Activated CD4-positive, CD25-positive, alpha-beta regulatory T cell (primary cell): ENCODE measurements at places on chromosomes 4 and X.

- DNase-seq, result no peak
Observed at GRCh38 chrX:10538831-10539230, 81.6 kb downstream of the MID1 start.

DNA sequence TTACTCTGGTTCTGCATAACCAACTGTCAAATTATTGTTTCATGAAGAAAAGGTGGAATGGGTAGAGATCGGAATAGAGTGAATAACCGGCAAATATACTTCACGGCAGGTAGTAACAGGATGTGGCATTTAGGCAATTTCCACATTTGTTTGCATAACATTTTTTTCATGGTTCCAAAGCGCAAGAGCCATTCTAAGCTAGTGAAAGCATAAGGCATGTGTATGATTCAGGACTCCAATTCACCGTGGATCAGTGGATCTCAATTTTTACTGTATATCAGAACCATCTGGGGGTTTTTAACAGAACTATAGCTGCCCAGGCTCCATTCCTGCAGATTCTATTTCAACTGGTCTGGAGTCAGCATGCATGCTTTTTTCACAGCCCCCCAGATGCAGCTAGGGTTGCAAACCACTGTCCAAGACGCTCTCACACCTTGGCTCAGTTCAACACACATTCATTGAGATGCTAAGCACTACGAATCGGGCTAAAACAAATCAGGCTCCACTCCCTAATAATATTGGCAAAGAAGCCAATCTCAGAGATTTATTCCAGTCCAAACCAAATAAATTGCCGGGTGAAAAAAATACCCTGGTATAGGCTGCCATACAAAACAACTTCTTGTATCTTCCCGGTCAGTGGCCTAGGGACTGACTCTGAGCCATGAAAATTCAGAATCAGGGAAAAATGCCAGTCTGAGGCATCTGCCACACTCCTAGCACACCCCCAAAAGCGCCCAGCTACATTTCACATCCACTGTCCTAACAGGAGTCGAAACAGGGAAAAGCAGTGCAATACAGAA, 30.0 kb downstream of the AFAP1 start:
- no peak for DNase-seq

GRCh38 chrX:152817078-152817764, 13.3 kb downstream of the CETN2 start:
- no peak for DNase-seq

DNA sequence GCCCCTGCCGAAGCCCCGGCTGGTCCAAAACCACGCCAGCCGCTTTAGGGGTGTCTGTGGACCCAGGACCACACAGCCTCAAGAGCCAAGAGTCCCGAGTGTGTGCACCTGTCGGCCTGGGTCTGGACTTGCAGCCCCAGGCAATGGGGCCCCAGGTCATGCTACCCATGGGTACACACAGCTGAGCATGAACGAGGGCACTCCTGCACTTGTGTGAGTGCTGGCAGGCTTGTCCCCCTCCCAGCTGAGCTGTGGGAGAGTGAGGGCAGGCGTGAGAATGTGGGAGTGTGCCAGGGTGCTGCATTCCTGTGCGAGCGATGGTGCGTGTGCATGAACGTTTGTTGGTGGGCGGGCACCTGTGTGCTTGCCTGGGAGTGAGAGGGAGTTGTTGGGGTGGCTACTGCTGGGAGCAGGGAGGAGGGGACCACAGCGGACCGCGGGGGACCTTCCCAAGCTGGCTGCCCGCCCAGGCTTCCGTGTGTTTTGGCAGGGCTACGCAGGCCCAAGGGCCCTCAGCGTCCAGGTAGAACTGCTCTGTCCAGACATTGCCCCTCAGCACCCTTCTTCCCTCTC, 30.8 kb downstream of the BLOC1S4 start:
- DNase-seq, result no peak

- DNase-seq, result no peak
Observed at GRCh38 chrX:68697465-68698125, 50.1 kb downstream of the STARD8 start.

DNA sequence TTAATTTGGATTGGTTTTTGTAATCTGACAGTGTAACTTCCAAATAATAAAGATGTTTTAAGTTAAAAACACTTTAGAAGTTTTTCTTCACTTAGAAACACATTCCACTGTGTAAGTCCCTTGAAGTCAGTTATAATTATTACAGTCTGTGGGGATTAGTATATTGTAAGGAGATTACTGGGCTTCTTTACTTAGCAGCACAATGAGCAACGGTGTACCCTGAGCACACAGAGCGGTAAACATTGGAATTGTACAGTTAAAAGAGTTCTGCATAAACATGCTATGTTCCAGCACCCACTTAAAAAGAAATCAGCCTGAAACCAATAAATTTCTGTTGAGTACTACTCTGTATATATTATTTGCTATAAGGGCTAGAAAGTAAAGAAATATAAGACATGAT, 44.3 kb downstream of the CCSER1 start:
- no peak for DNase-seq

DNA sequence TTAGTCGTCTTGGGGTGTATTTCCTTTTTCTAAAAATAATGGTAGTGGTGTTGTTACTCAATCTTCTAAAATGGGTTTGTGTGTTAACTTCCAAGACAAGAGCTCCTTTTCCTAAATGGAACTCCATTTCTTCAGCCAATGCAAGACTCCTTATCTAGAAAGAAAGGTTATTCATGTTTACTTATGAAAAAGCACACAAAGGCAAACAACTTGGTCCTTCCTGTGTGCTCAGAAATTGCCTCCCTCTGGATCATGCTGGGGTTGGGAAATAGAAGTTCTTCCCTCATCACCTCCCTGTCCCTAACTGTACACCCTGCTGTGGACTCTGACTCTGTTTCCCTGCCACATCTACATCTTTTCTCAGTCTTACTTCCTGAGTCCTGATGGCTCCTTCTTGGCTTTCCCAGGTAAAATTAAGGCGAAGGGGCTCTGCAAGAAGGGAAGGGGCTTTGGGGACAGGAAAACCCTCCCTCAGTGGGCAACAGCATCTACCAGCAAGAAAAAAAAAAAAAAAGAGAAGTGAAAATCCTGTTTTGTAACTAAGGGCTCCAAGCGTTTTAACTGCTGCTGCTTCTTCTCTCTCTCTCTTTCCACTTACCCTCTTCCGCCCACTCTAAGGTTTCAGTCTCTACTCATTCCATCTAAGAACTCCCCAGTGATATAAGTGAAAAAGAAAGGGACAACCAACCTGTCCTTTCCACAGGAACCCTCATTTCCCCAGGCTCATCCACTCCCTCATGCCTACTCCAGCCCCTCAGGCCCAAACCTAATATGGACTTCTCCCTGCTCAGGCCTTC, 19.8 kb upstream of the TASL start:
- no peak for DNase-seq

- DNase-seq, result no peak
Observed at GRCh38 chrX:28576117-28576516, 11.1 kb upstream of the IL1RAPL1 start.

- no peak for DNase-seq
Observed at GRCh38 chr4:38980903-38981676, 51.1 kb downstream of the TMEM156 start.

DNA sequence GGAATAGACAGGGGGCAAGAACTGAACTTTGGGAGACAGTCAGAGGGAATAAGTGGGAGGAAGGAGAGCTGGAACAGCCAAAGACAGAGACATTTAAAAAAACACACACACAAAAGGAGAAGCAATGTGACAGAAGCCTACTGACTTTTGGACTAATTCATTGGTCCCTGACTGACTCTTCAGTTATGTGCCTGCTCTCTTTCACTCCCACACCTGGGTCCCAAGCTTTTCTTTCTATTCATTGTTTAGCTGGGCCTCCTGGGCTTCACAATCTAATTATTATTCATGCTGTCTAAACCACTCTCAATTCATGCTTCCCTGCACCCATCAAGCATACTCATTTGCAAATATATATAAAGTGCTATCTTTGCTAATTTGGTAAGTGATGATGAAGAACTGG, 139.2 kb upstream of the IRS4 start:
- DNase-seq, result no peak

DNA sequence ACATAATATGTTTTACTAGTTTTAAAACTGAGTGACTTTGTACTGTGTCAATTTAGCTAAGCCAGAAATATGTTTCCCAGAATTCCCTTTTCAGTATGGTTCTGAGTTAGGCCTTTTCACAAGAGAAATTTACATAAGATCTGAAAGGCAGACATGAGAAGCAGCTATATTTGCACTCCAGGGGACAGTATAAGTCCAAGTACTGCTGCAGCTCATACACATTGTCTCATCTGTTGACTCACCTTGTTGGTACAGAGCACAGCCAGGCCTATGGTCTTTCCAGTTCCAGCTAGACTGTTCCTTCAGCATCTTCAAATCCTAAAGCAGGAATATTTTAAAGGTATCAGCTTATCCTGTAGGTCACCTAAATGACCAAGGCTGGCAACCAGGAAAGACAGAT, 53.5 kb downstream of the BMP3 start:
- DNase-seq, result no peak

DNA sequence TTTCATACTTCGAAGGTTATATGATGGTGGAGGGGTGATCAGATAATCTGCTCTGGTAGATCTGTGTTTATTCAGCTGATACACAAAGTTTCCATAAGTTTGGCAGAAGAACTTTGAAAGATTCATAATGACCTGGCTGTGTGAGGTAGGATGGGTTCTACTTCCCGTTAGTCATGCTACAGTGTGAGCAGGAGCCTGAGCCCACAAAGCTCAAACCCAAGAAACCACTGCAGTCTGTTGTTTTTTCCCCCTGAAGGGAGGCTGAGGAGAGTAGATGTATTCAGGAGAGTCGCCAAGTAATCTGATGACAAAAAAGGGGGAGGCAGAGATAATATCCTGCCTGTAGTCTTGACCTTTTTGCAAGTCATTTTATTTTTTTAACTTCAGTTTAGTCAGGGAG, 52.8 kb upstream of the PPP3CA start:
- DNase-seq, result no peak

GRCh38 chr4:179584101-179584500, 2141.9 kb upstream of the AGA start:
- DNase-seq, result no peak

DNA sequence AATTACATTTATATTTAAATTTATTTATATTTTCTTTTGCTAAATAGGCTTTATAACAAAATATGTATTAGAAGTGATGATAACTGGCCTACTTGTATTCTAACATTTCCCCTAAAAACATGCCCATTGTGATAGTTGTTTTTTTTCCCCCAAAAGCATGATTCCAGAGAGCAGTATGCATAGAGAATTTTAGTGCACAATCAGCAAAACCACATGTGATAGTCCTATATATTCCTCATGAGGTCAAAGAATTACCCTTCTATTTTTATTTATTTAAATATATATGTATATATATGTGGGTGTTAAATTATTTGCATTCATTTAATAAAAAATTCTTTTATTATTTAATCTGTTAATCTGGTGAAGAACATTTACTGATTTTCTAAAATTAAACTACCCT, 78.2 kb upstream of the TLL1 start:
- no peak for DNase-seq

GRCh38 chrX:55787063-55787462, 69.5 kb downstream of the RRAGB start:
- no peak for DNase-seq

- DNase-seq, result no peak
Observed at GRCh38 chr4:152344001-152344400, 191.9 kb downstream of the FBXW7 start.

GRCh38 chr4:71487344-71487920, 148.6 kb downstream of the SLC4A4 start:
- DNase-seq, result no peak

DNA sequence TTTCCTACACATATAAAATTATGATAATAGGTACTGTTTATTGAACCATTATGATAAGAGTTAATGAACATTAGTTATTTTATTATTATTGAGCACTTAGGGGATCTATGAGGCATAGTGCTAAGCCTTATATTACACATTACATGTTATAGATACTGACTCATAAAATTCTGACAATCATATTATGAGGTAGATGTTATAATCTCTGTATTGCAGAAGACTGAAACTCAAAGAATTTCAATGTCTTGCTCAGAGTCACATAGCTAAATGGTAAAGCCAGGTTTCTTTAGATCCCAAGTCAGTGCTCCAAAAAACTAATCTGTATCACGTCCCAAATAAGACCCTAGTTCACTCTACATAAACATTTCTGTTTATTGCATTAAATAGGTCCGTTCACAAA, 207.2 kb upstream of the CNKSR2 start:
- no peak for DNase-seq

GRCh38 chrX:39935411-39936064, 162.2 kb downstream of the BCOR start:
- DNase-seq, result no peak

GRCh38 chrX:72280321-72280845, 3.3 kb upstream of the RPS4X start:
- DNase-seq, result no peak

GRCh38 chr4:85720735-85721134, 245.8 kb downstream of the ARHGAP24 start:
- no peak for DNase-seq

- DNase-seq, result no peak
Observed at GRCh38 chrX:17552044-17552650, 177.1 kb downstream of the NHS start.

DNA sequence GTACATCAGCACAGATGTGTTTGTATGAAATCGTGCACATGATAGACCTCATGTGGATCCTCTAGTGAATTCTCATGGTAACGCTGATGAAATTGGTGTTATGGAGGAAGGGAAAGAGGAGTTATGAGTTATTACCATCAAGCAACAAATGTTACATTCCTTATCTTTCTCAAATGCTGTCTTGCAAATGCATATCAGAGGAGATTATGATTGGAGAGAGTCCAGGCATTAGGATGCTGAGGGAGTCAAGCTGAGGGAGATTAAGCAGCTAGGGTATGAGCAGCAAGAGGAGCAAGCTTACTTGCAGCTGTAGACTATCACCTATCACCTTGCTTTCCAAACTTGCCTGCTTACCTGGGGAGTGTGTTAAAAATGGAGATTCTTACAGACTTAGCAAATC, 36.8 kb upstream of the SFRP2 start:
- DNase-seq, result no peak

DNA sequence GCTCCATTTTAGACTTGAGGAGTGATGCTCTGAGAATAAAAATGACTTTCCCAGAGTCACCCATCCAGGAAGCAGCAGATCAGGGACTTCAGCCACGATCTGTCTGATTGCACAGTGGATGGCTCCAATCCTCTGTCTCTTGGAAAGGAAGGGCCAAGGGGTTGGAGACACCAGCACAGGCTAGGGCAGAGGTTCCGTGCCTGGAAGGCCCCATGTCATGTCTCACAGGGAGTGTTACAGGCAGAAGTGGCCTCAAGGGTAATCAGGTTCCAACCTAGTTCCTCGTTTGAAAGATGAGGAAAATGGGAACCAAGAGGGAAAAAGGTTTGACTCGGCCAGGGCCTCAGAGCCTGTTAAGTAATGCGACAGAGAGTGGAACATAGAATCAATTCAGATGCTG, 160.0 kb downstream of the EFNB1 start:
- no peak for DNase-seq

- no peak for DNase-seq
Observed at GRCh38 chrX:70479922-70480659, 35.5 kb downstream of the DLG3 start.

DNA sequence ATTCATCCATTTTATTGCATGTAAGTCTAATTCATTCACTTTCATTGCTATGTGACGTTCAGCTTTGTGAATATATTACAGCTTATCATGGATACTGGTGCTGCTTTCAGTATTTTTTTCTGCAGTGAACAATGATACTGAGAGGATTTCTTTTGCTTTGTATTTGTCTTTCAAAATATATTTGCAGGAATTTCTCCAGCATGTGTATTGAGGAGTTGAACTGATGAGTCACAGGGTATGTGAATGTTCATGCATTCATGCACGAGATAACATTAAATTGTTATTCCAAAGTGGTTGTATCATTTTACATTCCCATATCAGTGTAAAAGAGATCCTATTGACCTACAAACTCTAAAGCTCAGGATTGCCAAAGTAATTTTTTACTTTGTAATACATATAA, 283.8 kb upstream of the ARSJ start:
- no peak for DNase-seq
